HS-27A (cell line): ENCODE measurements at places on chromosomes 3 and 15.
A peak's percentile ranks its signal among the peaks of the same experiment; 100 is the strongest.

DNA sequence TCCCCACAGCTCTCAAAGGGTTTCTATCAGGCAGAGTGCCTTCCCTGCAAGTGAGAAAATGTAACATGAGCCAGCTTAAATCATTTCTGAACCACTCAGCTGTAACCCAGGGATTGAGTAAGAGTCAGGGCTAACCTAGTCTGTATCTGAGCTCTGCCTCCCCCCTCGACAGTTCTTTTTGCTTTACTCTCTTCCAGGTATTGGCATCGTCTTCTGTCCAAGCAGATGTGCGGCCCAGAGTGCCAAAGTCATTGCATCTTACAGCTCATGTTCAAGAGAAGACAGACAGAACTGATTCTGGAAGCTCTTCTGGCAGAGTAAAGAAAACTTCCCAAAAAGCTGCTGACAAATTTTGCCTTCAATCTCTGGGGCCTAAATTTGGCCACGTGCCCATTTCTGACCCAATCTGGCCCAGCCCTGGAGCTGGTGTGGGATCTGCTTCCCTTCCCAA is 74.8 kb downstream of the ABHD5 start:
- DNase-seq: no peak

DNA sequence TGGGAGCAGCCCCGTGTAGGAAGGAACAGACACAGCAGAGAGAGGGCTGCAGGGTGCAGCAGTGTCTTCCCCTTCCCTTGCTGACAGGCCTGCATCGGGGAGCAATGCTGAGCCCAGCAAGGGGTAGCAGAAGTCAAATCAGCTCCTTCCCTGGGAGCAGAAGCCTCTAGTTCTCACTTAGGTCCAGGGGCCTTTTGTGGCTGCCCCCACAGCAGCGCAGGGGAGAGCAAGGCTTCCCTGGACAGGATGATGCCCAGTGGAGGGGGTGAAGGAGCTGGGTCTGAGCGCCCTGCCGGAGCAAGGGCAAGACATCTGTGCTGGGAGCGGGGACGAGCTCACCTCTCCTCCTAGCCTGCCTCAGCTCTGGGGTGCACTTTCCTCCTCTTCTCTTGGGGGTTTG is 827 bp downstream of the PLCB2 start:
- no peak for DNase-seq

DNA sequence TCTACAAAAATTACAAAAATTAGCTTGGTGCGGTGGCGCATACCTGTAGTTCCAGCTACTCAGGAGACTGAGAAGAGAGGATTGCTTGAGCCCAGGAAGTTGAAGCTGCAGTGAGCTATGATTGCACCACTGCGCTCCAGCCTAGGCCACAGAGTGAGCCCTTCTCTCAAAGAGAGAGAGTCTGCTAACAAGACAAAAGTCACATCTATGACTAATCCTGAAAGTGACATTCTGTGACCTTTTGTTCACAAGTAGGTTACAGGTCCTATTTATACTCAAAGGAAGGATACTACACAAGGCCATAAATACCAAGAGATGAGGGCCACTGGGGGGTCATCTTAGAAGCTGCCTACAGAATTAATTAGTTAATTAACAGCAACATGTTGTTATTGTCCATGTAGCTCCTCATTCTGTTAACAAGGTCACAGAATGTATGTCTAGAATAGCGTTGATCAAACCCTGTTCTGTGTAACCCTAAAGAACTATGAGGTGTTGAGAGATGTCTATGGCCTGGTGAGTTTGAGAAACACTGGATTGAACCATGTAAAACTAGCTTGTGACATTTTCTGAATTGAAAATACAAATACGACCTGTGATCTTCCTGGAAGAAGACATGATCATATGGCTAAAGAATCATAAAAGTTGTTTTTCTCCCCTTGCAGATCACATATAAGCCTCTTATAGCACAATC is 97.0 kb downstream of the SAMMSON start:
- no peak for DNase-seq

GRCh38 chr3:18717598-18717997 is 292.5 kb upstream of the SATB1 start:
- DNase-seq: no peak

DNA sequence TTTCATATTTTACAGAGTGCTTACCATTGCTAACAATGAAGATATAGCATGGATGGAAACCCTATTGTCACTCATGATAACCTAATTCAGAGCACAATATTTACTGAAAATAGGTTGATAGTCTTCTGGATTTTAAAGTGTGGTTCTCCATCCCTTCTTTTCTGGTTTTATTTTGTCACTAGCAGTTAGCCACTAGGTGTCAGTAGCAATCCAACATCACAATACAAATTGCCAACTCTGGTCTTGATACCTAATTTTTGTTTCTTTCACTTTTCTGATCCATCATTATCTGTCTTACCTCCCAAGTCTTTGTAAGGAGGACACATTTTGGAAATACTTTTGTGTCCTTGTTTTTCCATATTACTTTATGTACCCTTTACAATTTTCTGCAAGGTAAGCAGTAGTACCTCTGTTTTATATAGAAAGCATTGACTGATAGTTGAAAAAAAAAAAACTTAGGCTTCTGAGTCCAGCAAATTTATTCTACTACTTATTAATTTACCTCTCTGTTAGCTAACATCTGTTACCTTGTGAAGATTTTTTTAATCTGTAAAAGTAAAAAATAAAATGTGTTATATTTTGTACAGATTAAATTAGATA is 28.3 kb upstream of the CRYBG3 start:
- DNase-seq: peak; percentile 39

GRCh38 chr15:98896002-98896721 is 111.4 kb downstream of the PGPEP1L start:
- no peak for DNase-seq

DNA sequence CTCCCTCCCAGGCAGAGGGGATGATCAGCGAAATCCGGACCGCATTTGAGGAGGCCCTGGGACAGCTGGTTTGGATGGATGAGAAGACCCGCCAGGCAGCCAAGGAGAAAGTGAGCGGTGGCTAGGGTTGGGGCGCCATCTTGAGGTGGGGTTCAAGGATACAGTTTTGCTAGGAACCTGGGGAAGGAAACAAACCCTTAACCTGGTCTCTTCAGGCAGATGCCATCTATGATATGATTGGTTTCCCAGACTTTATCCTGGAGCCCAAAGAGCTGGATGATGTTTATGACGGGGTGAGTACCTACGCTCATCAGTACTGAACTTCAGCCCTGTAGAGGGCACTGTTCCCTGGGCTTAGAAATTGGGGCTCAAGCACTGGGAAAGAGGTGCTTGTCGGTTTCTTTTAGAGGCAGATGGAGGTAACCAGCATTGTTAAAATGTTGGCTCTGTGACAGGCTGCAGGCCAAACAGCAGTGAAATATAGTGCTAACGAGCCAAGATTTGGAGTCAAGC is 9.6 kb upstream of the PSMD2 start:
- no peak for DNase-seq

DNA sequence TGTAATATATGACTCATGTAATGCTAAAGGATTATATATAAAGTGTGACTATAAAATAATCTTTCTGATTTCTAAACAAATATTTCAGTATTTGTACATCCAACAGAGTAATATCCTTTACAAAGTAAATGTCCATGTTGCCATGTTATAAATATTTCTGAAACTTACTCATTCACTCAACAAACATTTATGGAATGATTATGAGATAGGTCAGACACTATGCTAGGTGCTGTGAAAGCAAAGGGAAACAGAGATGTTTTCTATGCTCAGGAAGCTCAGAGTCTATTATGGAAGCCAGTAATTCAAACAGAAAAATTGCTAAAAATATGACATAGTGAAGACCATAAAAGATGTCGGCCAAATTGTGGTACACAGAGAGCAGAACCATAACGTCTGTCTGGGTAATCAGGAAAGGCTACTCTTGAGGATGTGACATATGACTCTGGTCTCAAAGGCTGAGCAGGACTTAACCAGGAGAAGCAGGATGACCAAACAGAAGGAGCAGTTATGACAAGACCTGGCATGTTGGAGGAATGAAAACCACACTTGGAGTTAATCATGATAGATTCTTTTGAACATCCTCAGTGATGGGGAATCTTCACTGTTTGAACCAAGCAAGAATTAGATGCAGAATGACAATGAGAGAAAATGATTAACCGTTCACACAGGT is 39.0 kb upstream of the MYO5C start:
- peak; percentile 49 for DNase-seq

DNA sequence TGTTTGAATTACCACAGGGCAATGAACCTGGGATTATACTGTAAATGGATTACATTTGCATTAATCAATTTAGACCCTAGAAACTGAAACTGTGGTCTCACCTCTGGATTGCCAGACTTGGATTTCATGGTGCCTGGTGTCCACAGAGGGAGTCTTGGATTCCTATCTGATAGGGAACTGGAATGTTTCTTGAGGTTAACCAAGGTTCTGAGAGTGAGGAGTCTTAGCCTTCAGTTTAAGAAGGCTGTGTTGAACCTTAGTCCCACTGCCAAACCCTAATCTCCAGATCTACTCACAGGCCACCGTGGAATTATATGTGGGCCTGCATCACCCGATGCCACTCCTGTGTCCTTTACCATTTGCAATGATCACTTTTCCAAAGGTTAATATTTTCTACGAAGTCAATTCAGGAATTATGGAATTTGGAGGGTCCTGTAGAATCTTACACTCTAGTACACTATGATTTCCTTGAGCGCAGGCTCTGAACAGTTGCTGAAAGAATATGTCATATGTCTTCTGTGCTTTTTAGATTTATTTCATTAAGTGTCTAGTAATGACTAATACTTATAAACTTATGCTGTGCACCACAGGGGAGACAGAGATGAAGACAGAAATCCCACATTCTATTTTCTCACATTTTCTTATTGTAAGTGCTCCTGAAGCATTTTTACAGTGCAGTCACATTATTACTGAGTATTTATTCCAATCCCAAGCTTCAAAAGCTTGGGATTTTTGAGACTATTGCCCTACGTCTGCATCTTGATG is 87.9 kb downstream of the EFL1 start:
- no peak for DNase-seq

DNA sequence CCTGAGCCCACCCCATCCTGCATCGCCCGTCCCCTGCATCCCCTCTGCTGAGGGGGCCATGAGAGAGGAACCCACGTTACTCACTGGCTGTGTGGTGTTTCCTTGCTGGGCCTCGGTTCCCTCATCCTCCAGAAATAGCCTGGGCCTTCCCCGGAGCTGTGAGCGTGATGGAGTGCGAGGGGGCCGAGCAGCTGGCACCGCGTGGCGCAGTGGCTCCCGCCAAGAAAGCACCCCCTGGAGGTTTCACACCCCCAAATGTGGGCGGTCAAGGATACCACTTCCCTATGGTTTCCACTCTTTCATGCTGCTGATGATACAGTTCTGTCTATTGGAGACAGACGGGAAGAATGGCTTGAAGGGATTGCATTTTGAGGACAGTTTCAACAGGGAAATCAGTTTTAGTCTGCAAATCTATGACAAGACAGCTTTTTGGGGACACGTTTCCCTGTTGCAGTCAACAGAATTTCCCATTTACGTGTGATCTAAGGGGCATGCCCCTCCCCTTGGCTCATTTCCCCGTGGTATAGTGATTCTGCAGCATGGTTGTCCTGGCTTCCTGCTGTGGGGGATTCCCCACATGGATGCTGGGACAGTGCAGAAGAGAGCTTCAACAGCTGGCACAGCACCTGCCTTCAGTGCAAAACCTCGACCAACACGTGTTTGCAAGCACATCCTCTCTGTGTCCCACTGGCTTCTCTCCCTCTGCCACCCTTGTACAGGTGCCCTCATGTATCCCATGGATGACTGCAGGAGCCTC is 377.5 kb downstream of the LRTM1 start:
- no peak for DNase-seq

GRCh38 chr3:129605203-129605921 is 1.1 kb downstream of the PLXND1 start:
- no peak for DNase-seq

GRCh38 chr3:140128631-140129030 is 193.6 kb downstream of the CLSTN2 start:
- no peak for DNase-seq

GRCh38 chr3:12935861-12936830 is 94.8 kb upstream of the RPL32 start:
- no peak for DNase-seq

GRCh38 chr3:29083081-29083480 is 197.8 kb upstream of the RBMS3 start:
- no peak for DNase-seq

- no peak for DNase-seq
Observed at GRCh38 chr15:69395991-69396390, 18.2 kb upstream of the KIF23 start.
